ENCODE measurements at places on chromosomes 12 and 14.

- DNase-seq, result no peak
Observed at GRCh38 chr12:89084751-89085150, 267.6 kb downstream of the DUSP6 start.

- DNase-seq, result no peak
Observed at GRCh38 chr12:124687174-124687902, 119.9 kb upstream of the NCOR2 start.

GRCh38 chr12:66713984-66714383, 35.1 kb upstream of the GRIP1 start:
- no peak for DNase-seq

DNA sequence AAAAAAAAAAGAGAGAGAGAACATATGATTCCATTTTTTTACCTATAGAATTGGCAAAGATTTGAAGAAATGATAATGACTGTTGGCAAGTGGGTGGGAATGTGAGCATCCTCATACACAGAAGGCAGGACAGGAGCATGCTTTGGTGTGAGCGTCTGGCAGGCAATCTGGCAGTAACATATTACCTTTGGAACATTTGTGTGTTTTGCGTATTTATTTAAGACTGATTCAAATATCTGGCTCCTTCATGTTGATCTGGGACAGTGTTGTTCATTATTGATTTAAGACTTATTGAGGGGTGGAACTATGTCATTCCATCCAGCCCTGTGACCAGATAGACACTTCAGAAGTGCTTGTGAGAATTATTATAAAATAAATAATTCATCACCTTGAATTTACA, 53.1 kb downstream of the PPP1R36 start:
- no peak for DNase-seq

DNA sequence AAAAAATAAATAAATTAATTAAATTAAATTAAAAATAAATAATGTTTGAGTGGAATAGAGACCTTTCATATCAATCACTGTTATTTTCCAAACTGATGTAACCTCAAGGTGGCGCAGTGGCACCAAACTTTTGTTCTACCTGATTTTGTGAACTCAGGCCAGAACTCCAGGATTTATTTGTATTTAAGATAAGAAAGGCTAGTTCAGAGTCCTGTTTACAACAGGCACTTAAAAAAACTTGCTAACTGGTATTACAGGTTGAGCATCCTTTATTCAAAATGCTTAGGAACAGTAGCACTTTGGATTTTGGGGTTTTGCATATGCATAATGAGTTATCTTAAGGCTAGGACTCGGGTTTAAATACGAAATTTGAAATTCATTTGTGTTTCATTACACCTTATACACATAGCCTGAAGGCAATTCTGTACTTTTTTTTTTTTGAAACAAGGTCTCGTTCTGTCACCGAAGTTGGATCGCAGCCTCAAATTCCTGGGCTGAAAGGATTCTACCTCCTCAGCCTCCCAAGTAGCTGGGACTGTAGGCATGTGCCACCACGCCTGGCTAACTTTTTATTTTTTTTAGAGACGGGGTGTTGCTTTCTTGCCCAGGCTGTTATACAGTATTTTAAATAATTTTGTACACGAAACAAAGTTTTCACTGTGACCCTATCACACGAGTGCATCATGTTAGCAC, 32.4 kb downstream of the YY1 start:
- DNase-seq, result no peak

- no peak for DNase-seq
Observed at GRCh38 chr12:49869816-49870500, 27.1 kb upstream of the BCDIN3D start.

GRCh38 chr12:124026755-124027745, 54.0 kb downstream of the ZNF664 start:
- DNase-seq, result no peak

GRCh38 chr12:96906498-96906848, 584 bp upstream of the NEDD1 start:
- DNase-seq, result no peak

- DNase-seq, result no peak
Observed at GRCh38 chr12:56338308-56339157, at the start of gene IL23A. IL23A (plus strand) TSS chr12:56338884; CDS start chr12:56339045, 161 bp downstream.

GRCh38 chr14:100651999-100652508, 64.8 kb upstream of the BEGAIN start:
- no peak for DNase-seq

GRCh38 chr14:23160924-23161522, 22.4 kb downstream of the SLC7A8 start:
- no peak for DNase-seq

GRCh38 chr12:22600181-22600580, 24.8 kb upstream of the ETNK1 start:
- no peak for DNase-seq

- DNase-seq, result no peak
Observed at GRCh38 chr12:93180566-93180965, 197.2 kb upstream of the NUDT4 start.

DNA sequence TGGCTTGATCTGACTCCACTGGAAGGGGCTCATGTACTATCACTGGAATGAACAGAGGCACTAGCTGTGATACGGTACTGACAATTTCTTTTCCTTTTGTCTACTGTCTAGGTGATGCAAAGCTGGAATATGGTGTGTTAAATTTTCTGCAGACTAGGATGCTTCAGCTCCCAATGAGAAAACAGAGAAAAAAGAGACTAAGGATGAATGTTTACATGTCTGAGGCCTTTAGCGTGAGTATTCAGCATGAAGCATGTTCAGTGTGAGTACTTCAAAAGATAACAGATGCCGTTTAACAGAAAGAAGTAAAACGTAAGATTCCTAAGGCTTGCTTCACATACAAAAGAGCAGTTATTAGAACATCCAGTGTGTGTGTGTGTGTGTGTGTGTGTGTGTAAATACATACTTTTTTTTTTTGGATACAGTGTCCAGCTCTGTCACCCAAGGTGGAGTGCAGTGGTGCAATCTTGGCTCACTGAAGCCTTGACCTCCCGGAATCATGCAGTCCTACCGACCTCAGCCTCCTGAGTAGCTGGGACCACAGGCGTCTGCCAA, 92.3 kb upstream of the FERMT2 start:
- no peak for DNase-seq

DNA sequence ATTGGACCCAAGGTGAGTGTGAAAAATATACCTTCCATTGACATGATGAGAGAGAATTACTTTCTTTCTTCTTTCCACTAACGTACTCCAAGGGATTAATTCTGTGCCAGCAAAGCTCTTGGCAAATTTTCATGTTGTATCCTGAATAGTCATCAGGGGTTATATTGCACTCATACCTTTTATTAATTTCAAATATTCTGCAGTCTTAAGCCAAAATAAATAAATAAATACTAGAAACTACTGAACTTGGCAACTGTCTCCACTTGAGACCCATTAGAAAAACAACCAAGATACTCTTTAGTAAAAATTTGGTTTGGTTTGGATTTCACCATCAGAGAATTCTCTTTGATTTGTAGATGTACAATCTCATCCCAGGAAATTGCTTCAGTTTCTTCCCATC, 22.1 kb upstream of the CLEC14A start:
- DNase-seq, result no peak

DNA sequence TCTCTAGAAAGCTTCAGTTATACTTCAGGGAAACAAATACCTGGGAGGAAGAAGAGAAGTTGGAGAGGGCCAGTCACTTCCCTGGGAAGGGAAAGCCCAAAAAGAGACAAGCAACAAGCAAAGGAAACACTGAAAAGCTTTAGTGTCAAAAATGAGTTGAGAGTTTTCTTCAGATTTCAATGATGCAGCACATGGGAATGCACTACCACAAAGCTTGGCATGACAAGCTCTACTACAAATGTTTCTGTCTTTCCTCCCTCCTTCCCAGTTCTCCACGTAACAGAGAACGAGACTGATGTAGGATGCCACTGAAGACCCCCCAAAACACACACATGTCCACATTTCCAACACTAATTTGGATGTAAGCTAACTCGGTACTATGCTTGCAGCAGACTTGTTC, 26.8 kb upstream of the ADAMTS20 start:
- DNase-seq, result no peak

DNA sequence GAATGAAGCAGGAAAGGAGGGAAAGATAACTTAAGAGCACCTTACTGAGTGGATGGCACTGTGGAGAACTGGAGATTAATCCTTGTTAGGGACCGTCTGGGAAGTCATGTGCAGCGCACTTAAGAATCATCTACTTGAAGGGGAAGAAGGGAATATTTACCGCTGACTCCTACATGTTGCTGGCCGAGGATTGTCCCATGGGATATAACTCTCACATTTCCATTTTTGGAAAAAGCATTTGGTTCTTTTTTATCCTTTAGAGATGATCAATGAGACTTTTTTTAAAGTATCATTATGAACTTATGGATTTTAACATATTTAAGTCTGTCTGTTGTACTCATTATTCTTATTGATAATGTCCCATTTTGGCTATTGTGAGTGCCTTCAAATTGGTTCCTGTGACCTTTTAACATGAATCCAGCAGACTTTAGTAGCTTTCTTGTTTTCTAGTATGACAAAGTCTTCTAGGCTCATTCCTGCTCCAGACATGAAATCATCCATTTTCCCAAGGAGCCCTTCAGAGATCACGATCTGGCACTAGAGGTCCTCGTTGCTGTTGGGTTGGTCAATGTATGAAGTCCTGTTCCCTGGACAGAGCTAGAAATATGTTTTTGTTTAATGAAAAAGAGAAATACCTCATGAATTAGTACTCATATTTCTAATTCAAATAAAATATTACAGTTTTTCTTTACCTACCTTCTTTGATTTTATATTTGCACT, 20.2 kb upstream of the FAM234B start:
- DNase-seq, result no peak

- DNase-seq, result no peak
Observed at GRCh38 chr12:131675126-131676080, 35.5 kb upstream of the SFSWAP start.

DNA sequence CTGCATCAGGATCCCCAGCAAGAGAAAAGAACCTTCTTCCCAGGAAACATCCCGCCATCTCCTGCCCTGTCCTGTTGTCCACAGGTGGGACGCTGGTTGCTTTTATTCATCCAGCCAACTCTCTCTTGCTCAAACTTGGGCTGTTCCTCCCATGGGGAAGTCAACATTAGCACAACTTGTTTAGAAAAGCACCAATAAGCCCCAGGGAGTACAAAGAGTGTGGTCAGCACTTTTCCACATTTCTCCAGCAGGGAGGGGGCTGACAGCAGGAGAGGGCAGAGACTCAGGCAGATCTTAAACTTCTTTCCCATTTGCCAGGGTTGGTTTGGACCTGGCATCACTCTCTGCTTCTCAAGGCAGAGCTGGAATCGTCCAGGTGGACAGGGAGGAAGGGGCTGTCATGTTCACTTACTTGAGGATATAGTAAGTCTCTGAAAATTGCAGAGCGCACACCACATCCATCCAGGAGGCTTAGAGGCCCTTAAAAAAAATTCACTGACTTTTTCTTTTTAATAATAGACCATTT, 74.9 kb downstream of the RBM19 start:
- no peak for DNase-seq

DNA sequence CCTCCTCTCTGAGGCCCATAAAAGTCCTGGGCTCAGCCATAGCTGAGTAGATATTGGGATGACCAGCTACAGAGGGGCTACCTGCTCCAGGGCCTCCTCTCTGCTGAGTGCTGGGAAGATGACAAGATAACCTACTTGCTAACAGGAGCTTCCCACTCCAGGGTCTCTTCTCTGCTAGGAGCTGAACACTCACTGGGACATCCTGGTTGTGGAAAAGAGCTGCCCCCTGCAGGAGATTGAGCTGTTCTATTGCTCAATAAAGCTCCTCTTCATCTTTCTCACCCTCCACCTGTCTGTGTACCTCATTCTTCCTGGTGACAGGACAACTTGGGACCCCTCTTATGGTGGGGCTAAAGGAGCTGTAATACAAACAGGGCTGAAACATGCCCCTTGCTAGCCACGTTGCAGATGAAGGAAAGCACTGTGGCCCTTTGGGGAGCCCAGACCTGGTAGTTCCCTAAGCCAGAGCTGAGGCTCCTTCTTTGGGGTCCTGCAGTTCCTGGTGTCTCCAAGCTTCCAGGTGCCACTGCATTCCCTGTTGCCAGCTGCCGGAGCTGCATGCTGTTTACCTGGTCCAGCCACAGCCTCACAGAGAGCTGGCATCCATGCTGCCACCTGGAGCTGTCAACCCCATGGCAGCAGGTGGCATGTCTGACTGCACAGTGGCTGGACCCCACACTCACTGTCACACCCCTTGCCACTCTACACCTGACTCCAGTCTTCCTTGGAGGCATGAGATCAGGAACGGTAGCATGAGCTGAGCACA, 598.5 kb upstream of the LMO3 start:
- no peak for DNase-seq

- DNase-seq, result no peak
Observed at GRCh38 chr12:75288860-75289259, 41.3 kb downstream of the CAPS2 start.

DNA sequence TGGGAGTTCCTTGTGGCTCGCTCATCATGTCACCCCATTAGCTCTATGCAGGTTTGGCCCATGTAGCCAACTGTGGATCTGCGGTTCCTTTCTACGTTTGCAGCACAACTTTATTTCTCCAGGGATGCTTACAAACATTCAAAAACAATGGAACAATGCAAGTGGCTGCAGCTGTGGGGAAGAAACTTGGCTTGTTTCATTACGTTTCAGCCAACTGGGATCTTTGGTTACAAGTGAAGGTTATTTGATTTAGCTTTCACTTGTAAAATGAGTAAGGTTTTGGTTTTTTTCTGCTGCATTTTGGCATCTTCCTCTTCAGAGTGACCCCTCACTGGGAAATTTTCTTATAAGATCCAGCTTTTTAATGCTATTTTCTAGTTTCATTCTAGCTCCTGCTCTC, 105.9 kb downstream of the PLXNC1 start:
- DNase-seq, result no peak

DNA sequence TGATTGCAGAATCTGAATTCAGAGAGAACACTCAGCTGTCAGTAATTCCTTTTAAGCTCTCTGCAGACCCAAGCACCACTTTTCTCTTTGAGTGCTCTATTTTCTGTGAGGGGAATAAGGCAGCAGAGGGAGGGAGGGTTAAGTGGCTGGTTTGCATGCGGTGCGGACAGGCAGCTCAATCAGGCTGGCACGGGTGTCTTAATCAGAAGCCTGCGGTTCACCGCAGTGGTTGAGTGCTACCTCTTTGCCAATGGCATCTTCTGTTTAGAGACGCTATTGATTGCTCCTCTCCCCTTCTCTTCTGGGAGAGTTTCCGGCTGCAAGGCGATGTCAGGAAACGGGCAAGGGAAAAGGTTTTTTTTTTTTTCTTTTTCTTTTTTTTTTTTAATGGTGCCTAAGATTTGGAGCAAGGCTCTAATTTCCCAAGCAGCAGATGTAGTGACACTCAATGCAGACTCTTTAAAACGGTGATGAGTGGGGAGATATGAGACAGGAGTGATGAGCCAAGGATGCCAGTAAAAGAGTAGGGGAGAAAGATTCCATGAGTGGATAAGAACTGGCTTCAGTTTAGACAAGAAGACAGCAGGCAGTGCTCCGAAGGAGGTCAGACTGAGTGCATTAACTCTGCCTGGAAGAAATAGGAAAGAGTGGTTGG, 533.7 kb upstream of the SEL1L start:
- DNase-seq, result no peak

DNA sequence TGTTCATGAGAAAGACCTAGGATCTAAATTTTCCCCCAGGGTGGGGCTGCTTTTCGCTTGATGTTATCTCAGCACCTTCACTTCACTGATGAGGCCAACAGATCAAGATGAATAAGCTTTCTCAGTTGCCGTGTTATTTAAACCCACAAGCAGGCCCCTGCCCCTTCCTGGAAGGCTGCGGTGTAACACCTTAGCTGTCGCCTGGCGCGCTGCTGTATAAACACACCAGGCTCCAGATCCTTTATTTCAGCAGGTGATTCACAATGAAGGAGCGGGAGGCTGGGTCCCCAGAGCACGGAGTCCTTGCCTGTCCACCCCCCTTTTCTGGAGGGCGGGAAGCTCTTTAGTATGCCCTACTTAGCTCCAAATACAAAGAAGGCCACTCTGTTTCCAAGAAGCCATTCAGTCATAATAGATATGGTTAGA, 515.4 kb downstream of the FUT8 start:
- DNase-seq, result no peak
